ENCODE measurements at places on chromosomes 2 and 18.

DNA sequence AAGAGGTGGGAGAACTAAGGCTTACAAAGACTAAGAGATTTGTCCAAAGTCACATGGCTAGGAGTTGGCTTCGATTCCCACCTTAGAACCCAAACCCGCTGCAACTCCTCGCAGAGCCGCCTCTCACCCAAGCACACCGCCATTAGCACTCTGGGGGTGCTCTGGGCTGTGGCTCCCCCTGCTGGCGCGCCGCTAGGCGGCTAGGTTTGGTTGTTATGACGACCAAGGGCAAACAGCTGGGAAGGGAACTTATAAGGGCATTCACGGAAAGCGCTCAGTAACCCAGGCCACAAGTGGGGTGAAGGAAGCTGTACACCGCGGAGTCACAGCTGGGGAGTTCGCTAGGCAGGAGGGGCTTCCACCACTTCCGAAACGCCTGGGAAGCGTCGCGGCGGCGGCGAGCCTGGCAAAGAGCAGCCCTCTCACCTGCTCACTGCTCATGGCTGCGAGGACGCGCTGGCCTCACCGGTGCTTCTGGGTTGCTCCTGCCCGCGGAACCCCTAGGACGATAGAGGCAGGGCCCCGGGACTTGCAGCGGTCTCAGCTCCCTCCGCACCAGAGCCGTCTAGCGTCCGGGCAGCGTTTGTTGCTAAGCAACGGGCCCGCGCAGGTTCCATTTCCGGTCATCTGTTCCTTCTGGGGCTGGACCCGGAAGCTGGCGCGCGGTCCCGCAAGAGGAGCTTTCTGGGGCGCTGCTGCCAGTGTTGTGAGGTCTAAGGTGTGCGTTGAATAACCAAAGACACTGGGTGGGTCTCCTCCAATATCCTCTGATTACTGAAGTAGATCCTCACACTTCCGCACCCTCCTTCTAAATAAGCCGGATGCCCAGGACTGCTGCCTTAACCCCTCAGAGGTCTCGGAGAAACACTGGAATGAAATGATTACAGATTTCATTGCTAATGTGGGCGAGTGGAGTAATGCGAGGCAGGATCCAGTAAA, at the start of gene DNAH7:
DNAH7 (minus strand) TSS at position 567 of the 939 bp plus-strand sequence; CDS start at position 441, 126 bp downstream.
- peak; percentile 72 for DNase-seq

DNA sequence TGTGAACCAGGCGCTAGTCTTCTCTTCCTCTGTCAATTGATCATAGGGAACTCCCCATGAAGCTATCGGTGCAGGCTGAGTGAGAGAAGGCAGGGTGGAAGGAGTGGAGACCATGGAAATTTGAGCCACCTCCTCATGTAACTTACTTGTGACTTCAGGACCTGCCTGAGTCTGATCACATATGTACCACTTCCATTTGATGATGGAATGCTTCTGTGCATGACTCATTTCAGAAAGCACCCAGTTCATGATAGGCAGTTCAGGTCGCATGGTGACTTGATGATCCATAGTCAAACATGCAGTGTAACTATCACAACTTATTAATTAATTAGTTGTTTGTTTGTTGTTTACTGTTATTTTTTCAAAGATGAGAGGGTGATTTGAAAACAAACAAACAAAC, 1296.7 kb downstream of the SUCLG1 start:
- DNase-seq, result no peak

DNA sequence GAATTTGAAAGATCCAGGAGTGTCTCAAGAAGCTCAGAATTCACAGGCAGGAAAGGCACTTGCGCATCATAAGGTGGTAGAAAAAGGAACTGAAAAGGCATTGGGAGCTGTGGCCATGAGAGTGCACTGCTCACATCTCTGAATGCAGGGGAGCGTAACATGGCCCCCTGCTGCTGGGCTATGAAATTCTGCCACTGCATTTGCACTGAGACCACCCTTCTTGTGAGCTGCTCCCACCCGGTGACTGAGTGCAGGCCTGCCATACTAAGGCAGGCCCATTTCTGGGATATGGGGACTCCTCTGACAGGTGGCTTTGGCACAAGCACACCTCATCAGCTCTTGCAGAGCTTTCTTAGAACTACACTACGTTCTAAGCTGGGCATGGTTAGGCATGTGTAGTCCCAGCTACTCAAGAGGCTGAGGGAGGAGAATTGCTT, 25.3 kb upstream of the STARD7 start:
- DNase-seq, result no peak

DNA sequence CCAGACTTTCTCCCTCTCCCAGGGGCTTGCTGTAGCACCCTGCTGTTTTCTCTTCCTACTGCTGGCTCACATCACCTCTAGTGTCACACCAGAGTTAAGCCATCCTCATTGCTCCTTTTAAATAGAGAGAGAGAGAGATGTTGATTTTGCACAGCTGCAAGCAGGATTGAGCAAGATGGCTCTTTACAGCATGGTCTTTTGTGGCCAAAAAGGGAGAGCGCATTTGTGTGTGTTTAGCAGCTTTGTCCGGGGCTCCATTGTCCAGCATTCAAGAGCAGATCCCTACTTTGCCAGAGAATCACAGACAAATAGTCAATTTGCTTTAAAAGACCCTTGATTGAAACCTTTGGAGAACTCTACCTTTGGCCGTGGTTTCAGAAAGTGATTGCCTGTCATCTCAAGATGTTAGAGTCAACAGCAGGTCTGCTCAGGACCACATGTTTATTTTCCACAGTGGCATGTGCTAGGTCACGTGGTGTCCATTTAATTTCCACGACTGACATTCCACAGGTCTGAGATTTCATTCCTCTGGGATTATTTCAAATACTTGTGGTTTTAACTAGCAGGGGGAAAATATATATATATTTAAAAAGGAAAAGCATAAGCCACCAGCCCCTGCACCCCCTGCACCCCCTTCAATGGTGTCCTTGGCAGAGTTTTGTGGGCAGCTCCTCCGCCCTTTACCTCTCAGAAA, 359.9 kb upstream of the SLC14A2 start:
- no peak for DNase-seq

GRCh38 chr2:62794791-62795190, 89.3 kb downstream of the EHBP1 start:
- no peak for DNase-seq

GRCh38 chr2:230929381-230930148, 4.5 kb upstream of the GPR55 start:
- DNase-seq, result no peak

GRCh38 chr2:100902817-100903405, 83.0 kb downstream of the NPAS2 start:
- DNase-seq, result no peak

DNA sequence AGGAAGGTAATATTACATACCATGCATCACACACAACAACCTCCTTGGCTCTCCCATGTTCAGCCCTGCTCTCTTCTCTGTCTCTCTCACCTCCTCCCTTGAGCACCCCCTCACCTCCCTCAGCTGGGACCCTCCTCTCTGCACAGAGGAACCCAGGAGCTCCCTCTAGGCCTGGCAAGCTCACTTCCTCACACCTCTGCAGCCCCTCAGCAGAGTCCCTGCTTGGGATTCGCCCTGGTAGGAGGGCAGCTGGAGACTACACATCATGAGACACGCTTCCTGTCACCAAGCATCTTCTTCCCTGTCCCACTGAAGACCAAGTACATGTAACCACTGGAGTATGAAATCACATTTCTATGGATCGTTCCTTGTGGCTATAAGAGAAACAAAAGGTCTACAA, 51.0 kb downstream of the ADD2 start:
- DNase-seq, result no peak

- no peak for DNase-seq
Observed at GRCh38 chr18:59873641-59874040, 26.2 kb upstream of the PMAIP1 start.

GRCh38 chr2:101818531-101819451, 121.3 kb downstream of the MAP4K4 start:
- no peak for DNase-seq

DNA sequence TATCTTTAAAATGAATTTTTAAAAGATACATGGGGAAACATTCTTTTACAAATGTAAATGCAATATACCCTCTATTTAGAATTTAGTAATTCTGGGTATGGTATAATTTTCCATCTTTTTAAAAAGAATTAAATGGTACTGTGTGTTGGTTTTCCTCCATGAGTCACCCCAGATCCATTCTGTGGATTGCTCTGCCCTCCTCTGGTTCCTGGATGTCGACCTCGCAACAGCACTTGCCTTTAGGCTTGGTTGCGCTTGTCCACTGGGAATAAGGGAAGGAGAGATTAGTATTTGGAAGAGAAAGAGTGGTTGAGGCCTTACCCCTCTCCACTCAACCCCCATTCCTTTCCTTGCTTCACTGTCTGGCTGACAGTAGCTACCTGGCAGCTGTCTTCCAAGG, 90.4 kb downstream of the FTCDNL1 start:
- no peak for DNase-seq

DNA sequence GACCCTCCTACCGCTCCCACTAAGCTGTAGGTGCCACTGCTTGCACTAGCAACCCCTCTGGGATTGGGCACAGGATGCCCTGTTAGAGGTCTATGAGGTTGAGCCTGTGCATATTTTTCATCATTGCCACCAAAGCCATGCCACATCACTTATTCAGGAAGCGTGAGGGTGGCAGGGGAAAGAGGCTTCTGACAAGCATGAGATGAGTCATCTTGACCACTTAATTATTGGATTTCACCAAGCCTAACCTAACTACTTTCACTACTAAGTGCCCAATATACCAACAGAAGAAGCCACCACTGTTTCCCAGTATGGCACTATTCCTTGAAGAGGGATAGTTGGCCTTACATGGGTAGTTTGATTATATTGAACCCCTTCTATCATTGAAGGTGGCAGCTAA, 181.3 kb upstream of the EPHA4 start:
- DNase-seq, result no peak

DNA sequence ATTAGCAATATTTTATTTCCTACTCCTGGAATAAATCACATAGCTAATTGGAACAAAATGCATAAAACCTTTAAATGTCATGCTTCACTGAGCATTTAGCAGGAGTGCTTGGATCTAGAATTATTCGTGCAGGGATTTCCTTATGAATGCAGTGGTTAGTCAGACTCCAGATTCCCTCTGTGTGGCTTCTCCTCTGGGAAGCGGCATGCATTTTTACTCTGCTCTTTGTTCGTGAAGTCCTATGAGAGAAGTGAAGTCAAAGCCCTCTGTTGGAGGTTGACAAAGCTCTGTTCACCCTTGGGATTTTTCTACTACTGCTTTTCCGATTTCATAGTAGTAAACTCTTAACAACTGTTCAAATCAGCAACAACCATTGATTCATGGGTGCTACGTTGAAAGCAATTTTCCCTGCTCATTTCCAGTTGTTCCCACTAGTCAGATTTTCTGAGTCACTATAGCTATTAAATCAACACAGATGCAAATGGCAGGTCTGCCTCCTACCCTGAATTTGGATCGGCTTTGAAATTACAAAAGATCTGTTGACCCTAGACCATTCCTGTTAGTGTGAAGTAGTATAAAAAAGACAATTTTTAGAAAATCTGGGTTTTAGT, 461.7 kb downstream of the STK39 start:
- DNase-seq, result no peak

DNA sequence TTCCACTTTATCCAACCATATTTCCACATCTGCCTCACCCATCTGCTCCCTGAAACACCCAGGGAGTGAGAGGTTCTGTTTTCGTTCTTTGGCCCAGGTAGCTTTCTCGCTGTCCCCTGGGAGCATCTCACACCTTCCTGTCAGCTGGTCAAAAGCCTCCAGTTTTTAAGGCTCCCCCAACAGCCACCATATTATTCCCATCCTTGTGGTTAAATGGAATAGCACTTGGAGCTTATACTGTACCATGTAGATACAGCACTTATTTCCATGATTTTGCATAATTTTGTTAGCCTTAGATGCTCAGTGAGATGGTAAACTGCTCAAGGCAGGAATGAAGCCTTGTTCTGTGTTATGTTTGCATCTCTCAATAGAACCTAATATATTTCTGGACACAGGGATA, 58.5 kb upstream of the TMEM182 start:
- DNase-seq, result no peak

GRCh38 chr18:12403601-12404506, 3.9 kb upstream of the PRELID3A start:
- no peak for DNase-seq

- DNase-seq, result no peak
Observed at GRCh38 chr2:189613077-189613636, 32.6 kb upstream of the SLC40A1 start.

DNA sequence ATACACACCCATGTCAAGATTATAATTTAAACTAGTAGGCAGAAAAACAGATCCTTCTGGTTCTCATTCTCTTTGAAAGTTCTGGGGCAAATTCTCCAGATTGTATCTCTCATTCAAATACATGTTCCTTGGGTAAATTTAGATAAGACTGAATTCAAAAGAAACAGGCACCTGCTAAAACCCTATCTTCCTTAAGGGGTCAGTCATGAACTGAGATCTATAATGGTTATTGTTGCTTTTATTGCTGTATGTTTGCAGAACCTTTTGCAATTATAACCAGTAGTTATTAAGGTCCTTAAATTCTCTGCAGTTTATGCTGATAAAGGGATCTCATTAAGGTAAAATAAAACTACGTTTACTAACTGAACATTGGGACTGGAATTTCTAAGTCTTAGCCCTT, 83.5 kb downstream of the MYO5B start:
- DNase-seq, result no peak

- DNase-seq, result no peak
Observed at GRCh38 chr2:58475756-58476155, 234.6 kb upstream of the FANCL start.

GRCh38 chr2:95353613-95354468, 48.7 kb upstream of the FAHD2A start:
- no peak for DNase-seq

DNA sequence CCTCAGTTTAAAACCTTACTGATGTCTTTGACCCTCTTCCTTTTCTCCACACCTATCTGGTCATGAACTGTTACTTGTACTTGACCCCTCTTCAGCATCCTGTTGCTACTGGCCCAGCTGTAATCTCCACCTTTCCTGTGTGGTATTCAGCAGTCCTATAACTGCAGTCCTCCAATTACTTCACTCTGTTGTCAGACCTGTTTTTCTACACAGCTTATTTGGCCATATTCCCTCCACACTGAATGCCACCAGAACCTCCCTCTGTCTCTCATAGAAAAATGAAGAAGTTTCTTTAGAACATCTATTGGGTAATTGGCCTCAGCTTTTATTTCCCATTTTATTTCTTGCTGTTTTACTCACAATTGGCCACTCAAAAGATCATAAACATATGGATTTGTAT, 155.4 kb downstream of the ASXL3 start:
- no peak for DNase-seq

DNA sequence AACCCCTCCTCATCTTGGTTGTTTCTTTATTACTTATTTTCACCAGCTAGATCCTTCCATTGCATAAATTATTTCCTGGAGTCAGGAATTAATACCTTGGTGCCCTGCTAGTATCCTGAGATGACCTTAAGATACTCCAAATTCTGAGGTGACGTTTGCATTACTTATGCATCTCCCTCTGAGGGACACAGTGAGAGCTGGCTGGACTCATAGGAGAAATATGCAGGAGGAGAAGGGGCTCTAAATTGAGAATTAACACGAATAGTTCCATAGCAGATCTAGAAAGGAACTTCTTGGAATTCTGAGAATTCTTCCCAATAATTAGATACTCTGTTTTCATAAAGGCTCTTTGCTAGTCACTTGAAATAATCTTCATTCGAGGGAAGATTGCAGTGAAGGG, 310.6 kb upstream of the ZEB2 start:
- no peak for DNase-seq

GRCh38 chr2:234243871-234244565, 193.5 kb downstream of the SPP2 start:
- DNase-seq, result no peak
